ENCODE measurements at places on chromosomes 1 and 21.

DNA sequence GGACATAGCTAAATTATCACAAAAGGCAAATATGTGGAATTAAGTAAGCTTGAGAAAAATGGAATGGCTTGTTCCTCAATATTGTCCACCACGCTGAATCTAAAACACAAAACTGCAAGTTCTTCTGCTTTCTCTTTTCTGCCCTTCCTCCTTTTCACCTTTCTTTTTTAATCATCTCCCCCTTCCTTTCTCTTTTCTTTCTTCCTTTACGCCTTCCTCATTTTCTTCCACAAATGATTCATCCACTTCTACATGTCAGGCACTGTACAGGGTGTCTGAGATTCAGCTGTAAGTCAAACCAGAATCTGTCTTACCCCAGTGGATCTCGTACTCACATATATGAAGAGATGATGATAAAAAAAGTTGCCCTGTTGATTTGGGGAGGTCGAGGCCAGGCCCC is 1182.5 kb downstream of the MRPL39 start:
- no peak for DNase-seq

DNA sequence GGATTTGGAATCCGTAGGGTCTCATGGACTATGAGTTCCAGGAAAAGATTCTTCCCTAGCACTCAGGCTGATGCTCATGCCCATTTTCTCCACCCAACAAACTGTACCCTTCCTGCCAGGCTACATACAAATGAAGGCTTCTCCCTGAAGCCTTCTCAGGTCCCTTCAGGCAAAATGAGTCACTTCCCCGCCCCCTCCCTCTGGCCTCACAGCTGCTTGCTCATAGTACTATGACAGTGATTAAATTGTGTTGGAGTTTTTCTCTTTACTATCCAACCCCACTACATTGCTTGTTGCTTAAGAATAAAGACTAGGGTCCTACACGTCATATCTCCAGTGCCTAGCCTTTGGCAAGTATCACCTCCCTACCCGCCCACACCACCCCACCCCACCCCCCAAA is 207.6 kb upstream of the NFIA start:
- DNase-seq = peak; percentile 30

GRCh38 chr1:155934936-155935590 is 850 bp upstream of the KHDC4 start:
- peak; percentile 49 for DNase-seq

DNA sequence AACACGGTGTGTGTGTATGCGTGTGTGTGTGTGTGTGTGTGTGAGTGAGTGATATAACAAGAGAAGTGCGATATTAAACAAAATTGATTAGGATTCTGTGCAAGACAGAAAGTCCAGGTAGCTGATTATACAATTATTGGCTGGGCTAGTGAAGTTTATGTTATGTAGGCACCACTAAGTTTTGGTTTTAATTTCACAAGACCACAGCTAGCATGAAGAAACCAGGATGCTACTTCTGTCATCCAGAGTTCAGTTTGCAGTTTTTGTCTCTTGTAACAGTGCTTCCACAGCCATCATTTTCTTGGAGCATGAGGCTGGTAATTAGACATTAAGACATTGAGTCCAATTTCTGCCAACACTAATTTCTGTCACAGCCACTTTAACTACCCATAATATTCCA is 1590.2 kb upstream of the B3GALT2 start:
- no peak for DNase-seq

DNA sequence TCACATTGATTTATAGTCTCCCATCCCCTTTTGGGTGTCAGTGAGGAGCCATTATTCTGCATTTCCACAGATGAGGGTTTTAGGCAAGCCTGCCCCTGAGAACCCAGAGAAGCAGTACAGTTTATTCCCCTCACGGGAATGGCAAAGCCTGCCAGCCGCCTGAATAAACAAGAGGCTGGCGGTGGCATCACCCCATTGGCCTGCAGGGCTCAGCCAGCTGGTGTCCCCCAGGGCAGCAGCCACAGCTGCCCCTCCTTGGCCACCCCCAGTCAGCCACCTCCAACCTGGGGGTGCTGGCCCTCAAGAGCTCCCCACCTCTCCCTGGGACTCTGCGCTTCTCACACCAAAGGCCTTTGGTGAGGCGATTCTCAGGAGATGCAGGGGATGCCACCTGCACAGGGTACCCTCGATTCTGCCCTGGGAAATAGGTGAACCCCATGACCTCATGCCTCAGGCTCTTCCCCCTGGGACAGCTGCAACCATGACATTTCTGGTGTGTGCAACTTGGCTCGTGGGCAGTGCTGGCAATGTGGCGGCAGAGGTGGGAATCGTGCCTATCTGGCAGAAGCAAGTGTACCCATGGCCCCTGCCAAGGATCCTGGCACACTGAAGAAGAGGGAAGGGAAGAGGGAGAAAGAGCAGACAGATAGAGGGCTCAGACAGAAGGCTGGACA is 14.0 kb downstream of the OLFML2B start:
- DNase-seq = no peak

- peak; percentile 66 for DNase-seq
These were observed 657 bp upstream of the HNRNPU start for GRCh38 chr1:244865028-244865371.

DNA sequence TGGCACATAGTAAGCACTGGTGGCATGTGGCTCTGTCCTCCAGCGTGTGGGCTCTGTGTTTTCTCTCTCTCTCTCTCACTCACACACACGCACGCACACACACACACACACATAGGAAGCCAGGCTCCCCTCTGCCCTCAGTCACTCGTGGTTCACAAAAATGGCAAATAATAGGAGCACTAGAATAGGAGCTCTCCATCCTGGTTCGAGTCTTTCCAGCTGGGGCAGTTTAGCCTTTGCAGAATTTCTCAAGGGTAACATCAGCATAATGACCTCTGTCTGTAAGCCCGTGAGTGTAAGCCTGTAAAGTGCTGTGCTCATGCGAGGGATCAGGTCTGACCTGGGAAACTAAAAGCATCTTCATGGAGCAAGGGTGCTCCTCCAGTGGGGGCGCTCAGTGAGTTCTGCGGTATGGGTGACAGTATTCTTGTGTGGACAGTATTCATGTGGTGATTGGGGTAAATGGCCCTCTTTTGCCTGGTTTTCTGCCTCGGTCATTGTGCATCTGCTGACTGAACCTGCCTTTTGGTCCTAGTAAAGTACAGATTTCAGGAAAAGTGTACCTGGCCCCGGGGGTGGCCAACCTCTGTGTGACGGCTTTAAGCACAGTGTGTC is 842 bp upstream of the ZC3H12A start:
- DNase-seq = peak; percentile 56

GRCh38 chr21:21897275-21897883 is 899.2 kb downstream of the NCAM2 start:
- no peak for DNase-seq

DNA sequence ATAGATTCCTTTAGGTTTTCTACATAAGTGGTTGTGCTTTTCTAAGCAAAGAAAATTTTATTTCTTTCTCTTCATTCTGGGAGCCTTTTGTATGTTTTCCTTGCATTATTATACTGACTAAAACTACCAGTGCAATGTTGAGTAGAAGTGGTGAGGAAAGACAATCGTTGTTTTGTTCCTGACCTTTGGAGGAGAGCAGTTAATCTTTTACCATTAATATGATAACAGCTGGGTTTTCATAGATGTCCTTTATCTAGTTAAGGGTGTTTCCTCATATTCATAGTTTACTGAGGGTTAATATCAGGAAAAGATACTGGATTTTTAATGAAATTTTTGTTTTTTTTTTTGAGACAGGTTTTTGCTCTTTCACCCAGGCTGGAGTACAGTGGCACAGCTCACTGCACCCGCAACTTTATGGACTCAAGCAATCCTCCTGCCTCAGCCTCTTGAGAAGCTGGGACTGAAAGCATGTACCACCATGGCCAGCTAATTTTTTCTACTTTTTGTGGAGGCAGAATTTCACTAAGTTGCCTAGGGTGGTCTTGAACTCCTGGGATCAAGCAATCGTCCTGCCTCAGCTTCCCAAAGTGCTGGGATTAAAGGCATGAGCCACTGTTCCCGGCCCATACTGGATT is 9.0 kb upstream of the KCTD3 start:
- DNase-seq = no peak

DNA sequence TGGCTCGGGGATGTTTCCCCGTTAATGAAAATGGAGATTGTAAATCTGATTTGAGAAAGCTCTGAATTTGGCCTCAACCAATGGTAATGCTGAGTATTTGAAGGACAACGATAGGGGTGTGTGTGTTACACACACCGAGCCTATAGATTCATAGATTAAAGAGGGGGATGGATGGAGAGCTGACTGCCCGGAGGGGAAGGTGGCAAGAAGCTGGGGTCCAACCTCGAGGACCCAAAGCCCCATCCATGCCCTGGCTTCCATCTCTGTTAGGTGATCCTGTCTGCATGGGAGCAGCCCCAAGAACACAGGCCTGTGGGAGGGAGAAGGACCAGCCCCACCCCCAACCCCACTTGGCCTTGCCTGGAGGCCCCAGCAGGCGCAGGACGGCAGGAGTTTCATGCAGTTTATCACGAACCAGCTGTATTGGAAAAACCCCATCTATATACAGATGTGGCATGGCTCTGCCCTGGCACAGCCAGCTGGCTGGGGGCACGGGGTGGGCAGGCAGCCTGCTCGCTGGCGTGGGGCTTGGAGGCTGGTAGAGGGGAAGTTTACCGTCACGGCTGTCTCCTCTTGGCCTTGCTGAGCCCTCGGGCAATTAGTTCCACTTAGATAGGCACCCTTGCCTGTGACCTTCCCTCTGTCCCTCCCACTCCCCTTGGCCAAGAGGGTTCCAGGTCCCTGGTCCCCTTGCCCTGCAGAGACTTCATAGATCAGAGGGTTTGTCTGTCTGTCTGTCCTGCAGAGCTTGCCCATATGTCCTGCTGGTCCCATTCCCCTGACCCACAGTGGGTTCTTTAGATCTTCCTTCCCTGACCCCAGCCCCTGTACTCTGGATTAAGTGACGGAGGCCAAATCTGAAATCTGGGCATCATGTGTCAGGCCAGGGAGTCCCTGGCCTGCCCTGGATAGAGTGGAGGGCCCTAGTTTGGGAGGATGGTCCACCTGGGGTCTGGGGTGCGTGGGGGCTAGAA is 3.0 kb downstream of the HSPB7 start:
- DNase-seq = peak; percentile 58

GRCh38 chr1:118927427-118928187 is 60.5 kb downstream of the TBX15 start:
- DNase-seq = no peak

GRCh38 chr1:239536165-239536849 is 149.9 kb downstream of the CHRM3 start:
- DNase-seq = no peak

GRCh38 chr1:150683914-150684313 is 13.0 kb downstream of the GOLPH3L start:
- DNase-seq = no peak

DNA sequence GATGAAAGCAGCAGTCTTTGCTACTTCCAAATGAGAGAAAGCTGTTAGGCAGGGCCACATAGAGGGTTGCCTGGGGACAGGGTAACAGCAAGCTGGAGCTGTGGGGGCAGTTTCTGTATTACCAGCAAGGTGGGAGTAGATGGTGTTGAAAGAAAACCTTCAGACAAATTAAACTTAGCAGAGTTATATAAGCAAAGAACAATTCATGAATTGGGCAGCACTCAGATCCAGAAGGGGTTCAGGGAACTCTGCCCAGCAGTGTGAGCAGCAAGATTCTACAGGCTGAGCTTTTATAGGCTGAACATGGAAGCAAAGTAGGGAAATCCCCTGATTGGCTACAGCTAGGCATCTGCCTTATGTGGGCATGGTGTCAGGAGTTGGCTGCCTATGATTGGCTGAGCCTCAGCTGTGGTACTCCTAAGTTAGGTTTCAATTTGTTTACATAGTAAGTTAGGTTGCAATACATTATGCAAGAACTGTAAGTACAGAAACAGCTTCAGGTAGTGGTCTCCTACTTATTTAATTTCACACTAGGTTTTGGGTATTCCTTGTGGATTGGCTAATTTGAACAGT is 64.1 kb upstream of the TMPRSS2 start:
- no peak for DNase-seq

DNA sequence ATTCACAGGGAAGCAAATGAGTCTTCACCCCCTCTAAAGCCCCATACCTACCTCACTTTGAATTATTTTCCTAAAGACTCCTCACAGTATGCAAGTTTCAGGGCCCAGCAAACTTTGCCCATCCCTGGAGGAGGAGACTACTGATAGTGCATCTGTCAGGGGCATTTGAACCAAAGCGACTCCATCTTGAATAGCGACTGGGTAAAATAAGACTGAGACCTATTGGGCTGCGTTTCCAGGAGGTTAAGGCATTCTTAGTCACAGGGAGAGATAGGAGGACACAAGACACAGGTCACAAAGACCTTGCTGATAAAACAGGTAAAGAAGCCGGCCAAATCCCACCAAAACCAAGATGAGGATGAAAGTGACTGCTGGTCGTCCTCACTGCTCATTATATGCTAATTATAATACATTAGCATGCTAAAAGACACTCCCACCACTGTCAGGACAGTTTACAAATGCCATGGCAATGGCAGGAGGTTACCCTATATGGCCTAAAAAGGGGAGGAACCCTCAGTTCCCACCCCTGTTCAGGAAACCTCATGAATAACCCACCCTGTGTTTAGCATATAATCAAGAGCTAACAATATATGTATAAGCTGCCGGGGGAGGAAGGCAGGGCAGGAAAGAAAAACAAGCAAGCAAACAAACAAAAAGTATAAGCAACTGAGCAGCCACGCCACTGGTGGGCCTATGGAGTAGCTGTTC is 3.3 kb upstream of the PKNOX1 start:
- DNase-seq = no peak

DNA sequence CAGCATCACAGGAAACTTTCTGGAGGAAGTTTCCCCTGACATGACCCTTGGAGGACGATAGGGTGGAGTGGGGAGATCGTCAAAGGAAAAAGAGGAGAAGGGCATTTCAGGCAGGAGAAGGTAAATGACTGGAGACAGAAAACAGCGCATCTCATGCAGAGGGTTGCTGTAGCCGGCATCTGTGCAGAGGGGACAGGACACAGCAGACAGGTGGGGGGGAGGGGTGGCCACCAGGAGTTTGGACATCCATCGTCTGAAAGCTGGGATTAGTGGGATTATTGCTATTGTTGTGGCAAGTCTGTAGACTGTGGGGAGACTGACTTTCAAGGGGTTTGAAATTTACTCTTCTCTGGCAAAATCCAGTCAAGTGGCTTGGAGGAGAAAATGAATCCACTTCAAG is 463.9 kb downstream of the OMA1 start:
- no peak for DNase-seq

DNA sequence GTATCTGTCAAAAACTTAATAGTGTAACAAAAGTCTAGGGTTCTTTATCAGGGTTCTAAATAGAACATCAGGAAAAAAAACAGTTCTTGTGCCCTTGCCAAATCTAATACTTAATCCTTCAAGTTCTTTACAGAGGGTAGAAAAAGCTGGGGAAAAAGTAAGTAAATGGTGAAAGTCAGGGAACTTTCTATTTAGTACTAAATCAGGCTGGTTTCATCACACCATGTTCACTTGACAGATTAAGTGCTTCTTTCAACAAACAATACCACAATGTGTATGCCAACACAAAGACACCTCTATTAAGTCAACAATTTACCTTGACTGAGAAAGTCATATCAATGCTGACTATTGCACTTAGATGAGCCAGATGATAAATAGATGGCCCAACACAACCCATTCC is 9.7 kb downstream of the DBT start:
- DNase-seq = no peak

- peak; percentile 44 for DNase-seq
These were observed 126.2 kb downstream of the LACTBL1 start for GRCh38 chr1:22846458-22846857.

- peak; percentile 55 for DNase-seq
These were observed 73.6 kb downstream of the SKI start for GRCh38 chr1:2301607-2302291.
